ENCODE measurements at places on chromosomes 12 and 14.

- peak; percentile 84 for DNase-seq
Observed at GRCh38 chr14:103520657-103521437, 1.8 kb downstream of the CKB start.

GRCh38 chr14:60655898-60656685, 6.8 kb upstream of the SIX1 start:
- no peak for DNase-seq

DNA sequence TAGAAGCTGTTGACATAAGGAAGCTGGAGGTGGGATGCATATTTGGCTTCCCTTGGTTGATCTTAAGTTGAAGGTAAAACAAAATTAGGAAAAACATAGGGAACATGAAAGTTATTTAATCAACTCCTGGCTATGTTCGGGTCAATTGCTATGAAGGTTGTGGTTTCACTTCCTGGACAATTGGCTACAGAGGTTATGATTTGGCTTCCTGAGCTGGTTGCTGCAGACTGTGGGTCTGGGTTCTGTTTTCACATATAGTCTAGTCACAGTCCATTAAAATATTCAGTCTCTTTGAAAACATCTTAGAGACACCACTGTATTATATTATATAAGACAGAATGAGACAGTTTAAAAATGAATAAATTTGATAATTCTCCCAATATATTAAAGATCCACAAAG, 895.2 kb upstream of the USP15 start:
- no peak for DNase-seq

DNA sequence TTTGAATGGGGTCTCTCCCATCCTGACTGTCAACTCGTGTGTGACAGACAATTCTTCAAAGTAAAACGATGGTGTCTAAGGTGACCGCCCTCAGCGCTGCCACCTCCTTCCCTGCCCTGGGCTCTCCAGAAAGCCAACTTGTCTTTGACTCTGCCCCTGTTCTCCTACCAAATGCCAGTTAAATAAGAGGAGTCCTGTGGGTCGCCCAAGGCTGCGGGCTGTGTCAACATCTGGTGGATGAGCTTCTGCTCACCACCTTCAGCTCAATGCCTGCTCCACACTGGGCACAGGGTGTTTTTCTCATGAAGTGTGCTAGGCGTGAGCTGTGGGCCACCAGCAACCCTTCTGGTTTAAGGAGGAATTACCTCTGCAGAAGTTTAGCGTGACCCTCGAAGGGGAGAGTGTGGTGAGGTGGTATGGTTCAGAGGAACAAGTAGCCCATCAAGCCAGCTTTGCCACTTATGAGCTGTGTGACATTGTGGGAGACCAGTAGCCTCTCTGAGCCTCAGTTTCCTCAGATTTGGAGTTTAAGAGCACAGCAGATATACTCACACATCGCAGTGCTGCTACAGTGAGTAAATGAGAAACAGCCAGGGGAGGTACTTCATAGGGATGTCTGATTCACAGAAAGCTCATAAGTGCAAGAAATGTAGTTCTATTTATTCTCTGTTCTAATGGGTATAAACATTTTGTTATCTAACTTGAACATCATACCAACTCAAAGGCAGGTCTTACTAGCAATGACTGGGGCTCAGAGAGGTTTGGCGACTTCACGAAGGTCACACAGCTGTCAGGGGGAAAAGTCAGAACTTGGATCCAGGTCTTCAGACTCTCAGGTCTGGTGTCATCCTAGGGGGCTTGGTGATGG, 12.1 kb downstream of the SERPINA1 start:
- DNase-seq, result no peak

GRCh38 chr12:50188241-50188781, 21.1 kb upstream of the CERS5 start:
- DNase-seq, result no peak

DNA sequence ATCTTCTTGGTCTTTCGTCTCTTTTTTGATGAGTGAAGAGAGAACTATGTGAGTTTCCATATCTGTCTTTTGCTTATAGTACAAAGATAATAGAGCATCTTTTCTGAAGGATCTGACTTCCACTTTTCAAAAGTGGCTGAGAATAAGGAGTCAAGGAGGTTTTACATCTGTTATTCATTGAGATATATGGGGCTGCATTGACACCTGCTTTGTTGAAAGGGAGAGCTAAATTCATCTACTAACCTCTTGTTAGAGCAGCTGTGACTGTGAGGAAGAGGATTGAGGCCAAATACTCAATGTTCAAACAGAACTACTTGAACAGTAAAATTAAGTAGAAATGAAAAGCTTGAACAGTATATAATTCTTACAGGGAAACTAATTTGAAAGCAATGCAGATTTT, 130.2 kb upstream of the ATP2B1 start:
- DNase-seq, result no peak

DNA sequence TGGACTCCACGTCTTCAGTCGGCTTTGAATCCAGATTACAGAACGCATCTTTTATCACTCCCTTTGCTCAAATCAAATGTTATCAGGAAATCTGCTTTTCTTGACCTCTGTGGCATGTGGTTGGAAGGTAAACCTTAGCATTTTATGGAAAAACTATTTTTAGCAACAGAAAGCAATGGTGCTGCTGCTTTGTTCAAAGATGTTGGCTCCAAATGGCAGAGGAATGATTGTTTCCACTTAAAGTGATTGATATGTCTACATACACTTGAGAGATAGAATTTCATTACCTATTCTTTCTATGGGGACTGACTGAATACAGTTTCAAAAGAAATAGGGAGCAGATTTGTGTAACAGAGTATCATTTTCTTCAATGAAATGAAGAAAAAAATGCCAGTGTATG, 761.2 kb downstream of the NOVA1 start:
- DNase-seq, result no peak

DNA sequence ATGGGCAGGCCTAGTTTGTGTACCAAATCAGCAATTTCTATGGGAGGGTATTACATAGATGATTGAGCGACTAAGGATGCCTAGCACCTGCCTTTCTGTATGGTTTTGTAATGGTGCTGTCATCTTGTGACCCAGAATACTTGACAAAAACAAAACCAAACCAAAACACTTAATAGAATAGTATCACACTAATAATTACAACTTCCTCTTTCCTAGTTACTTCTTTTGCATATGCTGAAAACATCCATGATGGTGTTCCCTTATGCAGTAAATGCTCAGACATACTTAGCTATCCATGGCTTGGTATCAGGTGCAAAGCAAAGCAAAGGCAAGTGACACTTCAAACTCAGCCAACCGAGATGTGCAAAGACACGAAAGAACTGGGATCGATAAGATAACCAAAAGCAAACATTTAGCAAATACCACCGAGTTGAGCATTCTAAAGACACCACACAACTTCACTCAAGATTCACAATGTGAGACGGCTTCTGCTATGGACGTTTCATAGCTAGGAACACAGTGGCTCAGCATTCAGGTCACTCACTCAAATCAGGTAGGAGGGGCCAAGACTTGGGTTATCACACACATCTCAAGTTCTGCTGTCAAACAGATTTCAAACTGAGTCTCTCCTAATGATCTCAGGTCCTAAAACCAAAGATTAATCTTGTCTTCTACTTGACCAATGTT, 24.3 kb downstream of the PPP1CC start:
- DNase-seq, result no peak

DNA sequence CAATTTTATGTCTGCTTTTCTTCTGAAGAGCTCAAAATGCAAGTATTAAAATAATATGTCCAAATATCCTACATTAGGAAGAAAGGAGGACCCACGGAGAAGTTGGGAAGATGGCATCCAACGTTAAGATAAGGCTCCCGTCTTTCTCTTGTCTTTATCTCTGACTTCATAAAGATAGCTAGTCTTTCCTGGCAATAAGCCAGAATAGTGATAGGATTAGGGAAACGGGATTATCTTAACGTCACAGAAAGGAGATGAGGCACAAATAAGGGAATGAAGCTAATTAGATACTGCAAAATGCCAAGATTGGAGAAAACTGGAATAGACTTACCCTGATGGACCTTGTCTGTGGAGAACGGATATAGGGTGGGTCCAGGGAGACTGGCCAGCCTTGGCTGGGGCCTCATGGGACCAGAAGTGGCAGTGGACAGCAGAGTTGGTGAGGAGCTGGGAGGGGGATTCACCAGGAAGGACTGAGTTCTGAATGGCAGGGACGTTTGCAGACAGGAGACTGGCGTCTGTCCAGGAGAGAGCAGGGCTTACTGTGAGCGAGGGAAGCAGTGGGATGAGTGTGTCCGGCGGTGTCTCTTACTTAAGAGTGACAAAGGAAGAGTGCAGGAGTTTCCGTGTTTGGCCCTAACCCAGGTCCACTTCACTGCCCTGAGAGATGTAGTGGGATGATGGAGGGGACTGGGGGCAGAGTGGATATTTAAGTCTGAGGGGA, 119.9 kb downstream of the CACNA1C start:
- DNase-seq, result no peak

DNA sequence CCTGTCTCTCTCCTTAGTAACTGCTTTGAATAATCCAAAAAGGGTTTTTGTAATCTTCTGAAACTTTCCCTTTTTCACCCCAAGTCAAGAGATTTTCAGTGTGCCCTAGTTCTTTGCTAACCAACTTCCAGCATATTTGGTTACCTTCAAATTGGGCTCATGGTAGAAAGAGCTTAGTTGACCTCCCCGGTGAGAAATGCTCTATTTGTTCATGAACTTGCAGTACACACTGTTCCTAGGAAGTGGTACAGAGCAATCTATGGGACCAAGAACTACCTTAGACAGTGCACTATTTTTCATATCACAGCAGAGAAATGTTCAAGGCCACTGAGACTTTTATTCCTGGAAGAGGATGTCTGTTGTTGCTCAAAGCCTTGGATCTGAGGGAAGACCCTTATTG, 1.7 kb downstream of the USP5 start:
- no peak for DNase-seq

Data from suprapubic skin (tissue), 4 donors.